ENCODE measurements at places on chromosomes 6 and 20.
A peak's percentile ranks its signal among the peaks of the same experiment; 100 is the strongest.

DNA sequence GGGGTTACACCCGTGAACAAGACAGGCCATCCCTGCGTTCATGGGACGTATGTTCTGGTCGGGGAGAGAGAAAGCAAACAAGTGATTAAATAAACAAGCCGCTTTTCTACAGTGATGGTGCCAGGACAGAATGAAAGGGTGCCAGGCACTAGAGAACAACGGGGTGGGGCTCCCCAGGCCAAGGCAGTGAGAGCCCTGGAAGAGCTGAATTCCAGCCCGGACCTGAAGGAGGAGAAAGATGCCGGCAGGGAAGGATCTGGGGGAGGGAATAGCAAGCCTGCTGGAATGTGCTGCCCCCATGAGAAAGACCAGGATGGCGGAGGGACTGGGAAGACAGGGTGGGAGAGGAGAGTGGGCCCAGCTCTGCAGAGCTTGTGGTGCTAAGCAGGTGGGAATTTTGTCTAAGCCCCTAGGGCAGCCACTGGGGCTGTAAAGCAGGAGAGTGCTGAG, 7.5 kb downstream of the SNAI1 start:
- DNase-seq: no peak

GRCh38 chr20:37901654-37902503, 1.0 kb upstream of the VSTM2L start:
- DNase-seq: peak; percentile 65

DNA sequence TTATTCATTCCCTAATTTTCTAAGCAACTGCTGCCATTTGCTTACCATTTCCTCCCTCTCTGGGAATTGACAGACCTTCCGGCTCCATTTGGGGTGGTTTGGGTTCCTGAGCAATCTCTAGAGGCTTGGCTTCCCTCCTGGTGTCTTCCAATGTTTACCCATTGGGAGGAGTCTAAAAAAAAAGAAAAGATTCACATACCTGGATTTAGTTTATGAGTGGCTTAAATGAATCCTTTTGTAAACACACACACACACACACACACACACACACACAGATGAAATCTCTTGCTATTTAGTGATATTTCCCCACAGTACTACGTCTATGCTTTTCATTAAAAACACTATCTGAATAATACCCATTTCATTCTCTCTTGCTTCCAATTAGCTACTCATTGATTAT, 48.3 kb upstream of the TRAF3IP2 start:
- DNase-seq: peak; percentile 13

DNA sequence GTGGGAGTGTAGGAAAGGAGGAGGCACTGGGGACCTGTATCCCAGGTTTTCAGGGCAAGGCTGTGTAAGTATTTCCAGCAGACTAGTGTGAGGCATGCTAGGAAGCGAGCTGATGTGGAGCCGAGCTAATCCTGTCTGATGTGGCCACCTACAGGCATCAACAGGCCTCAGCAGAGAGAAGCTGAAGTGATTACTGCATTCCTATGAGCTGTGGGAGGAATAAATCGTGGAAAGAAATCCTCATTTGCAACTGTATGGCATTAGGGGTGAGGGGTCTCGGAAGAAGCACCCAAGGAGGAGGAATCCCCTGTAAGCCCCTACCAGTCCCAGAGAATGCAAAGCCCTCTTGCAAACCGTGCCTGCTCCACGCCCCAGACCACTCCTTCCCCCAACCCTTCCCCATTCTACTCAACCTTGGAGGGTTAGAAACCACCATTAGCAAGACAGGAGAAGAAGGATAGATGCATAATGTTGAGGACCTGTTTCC, 41.6 kb downstream of the C6orf15 start:
- peak; percentile 75 for DNase-seq

DNA sequence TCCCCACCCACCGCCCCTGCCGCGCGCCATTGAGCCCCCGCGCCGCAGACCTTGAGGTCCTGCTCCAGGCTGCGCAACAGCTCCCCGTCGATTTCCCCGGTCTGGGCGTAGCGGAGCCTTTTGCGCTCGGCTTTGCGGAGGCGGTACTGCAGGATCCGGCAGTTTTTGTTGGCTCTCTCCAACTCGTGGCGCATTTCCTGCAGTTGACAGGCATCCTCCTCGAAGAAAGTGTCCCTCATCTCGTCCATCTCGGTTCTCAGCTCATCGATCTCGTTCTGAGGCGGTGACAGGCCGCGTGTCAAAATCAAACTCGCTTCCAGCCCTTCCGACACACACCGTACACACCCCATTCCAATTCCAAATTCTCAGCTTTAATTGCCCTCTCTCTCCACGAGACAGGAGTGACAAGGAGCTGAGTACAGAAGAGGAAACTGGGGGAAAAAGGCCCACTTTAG, 4.3 kb downstream of the MTCL3 start:
- no peak for DNase-seq

- DNase-seq: no peak
These were observed 144.8 kb upstream of the FOXA2 start for GRCh38 chr20:22729180-22729579.

DNA sequence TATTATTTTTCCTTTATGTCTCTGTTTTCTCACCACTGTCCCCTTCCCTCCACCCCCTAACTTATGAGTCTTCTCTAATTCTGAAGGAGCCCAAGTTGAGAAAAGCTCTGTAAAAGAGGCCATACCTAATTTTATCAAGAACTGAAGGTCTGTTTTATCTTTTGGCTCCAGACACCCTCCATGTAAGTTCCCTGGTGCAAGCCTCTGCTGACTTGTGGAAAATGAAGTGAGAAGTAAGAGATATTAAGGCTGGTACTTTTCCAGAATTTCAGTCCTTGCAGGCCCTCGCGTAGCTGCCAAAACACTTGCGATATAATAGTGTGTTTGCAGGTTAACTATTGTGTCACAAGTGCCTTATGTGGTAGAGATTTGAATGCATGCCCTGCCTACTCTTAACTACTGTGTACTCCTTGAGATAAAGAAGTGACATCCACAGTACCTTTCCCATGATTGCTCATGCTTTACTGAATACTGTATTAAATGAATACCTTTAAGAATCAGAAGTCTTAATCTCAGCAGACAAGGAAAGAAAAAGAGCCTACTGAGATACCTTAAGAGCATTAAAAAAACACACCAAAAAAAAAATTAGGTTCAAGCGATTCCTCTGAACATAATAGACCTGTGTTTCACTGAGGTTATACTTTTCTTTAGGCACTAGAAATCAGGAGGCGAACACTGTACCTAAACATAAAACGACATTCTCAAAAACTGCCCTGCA, 143.6 kb upstream of the ZNF184 start:
- no peak for DNase-seq

DNA sequence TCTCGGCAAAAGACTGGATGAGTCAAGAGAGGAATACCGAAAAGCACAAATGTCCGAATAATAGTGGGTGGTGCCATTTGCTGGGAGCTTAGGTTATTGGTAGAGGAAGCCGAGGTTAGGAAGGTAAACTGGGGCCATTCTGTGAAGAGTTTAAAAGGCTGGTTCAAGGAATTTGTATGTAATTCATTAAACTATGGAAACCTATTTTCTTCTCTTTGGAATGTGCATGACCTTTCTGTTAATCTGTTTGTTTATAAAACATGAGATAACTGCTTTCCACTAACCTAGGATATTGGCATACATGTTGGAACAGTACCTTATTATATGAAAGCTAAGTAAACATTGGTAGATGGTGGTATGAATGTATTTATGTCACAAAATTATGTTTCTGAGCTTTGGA, 71.8 kb downstream of the LCA5 start:
- DNase-seq: no peak

DNA sequence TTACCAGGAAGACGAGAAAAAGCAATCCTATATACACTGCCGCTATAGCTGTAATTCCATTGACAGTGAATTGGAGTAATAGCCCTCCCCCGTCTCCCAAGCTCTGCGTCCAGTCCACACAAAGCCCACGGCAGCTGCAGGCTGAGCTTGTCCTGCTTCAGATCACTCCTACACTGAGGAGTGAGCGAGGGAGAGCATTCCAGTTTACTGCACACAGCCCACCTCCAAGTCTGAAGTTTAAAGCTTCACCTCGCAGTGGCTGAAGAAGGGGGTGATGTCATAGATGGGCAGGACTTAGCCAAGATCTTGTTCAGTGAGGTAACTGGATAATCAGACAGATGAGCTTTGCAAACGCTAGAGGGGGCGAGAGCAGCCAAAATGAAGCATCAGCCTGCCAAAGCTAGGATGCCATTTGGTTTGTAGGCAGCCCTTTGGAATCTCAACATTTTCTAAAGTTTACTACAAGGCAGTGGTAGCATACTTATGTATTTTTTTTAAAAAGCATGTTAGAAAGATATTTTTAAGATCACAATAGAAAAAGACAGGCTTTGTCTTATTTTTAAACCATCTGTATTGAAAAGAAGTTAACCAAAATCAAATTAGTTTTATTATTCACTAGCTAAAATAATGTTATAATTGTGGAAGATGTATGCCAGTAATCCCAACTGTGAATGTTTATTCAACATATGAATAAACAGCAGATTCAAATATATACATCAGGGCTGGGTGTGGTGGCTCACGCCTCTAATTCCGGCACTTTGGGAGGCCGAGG, at the start of gene FLRT3:
Gene FLRT3, minus strand, starts transcription at position 213 of the 772 bp plus-strand sequence. CDS start 10,106 bp downstream, outside the sequence.
- DNase-seq: peak; percentile 99

- no peak for DNase-seq
These were observed 9.3 kb downstream of the SYNGAP1 start for GRCh38 chr6:33428966-33429749.

GRCh38 chr6:113995634-113996033, 24.7 kb upstream of the HDAC2 start:
- DNase-seq: peak; percentile 37

- no peak for DNase-seq
These were observed 4.2 kb downstream of the CDK19 start for GRCh38 chr6:110810896-110811586.

DNA sequence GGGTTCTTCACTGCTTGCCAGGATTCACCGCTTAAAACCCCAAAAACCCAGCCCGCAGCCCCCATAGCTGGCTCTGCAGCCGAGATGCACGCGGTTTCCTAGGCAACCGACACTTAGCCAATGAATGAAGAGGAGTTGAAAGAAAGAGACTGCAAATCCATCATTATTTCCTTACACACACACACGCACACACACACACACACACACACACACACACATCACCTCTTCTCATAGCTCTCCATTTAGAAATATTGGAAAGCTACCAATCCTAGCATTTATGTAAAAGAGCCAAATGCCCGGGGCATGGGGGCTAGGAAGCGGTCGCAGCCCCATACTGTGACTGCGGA, 3.4 kb upstream of the TUBB2B start:
- DNase-seq: no peak

DNA sequence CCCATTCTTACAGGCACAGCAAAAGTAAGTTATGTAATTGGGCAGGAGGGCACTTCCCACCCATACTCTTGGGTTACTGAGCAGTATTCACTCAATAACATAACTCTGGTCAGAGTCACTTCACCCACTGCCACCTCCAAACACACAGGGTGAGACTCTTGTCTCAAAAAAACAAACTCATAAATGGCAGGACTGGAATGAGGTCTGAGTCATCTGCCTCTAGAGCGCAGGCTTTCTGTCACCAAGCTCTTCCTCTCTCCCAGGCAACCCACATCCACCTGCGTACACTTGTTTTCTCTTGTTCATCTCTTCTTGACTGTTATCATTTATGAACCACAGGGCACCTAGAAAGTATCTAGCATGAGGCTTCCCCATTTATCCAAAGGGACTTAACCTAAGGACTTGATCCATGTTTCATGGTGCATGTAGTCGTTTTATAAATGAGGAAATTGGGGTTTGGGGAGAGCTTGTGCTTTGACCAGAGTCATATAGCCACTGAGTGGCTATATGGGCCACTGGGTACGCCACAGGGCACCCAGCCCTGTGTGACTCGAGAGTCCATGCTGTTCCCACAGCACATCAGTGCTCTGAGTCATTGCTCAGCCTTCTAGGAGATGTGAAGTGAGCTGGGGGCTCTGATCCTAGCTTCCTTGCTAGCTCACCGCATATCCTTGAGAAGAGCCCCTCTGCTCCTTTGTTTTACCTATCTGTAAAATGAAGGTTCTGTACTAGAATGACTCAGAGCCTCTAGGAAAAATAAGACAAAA, 22.4 kb downstream of the C20orf173 start:
- peak; percentile 18 for DNase-seq

DNA sequence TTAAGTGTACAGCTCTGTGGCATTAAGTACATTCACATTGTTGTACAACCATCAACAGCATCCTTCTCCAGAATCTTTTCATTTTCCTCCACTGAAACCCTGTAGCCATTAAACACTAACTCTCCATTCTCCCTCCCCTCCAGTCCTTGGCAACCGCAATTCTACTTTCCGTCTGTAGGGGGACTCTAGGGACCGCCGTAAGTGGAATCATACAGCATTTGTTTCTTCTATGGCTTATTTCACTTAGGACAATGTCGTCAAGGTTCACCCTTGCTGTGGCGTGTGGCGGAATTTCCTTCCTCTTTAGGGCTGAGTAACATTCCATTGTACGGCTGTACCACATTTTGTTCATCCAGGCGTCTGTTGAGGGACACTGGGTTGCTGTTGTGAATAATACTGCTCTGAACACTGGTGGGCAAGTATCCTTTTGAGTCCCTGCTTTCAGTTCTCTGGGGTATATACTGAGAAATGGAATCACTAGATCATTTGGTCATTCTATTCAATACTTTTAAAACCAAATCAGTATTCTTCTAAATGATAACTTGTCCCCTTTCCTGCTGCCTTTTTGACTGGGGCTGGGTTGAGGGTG, 50.7 kb downstream of the PPP1R3G start:
- no peak for DNase-seq

DNA sequence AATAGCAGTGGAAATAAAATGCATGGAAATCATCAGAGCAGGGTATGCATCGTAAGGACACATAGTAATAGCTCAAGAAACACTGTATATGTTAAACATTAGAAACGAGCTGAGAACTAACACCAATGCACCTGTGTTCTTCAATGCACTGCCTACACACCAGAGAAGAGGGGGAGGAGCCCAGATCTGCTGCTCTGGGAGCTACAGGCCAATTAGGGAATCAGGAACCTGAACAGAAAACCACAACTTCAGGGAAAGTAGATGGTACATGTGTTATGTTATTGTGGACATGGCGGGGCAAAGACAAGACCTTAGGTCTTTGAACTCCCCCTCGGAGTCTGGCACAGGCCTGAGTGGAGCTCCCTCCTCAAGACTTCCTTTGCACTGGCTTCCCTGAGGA, 39.7 kb downstream of the RIPOR3 start:
- DNase-seq: no peak

GRCh38 chr6:45801471-45802289, 214.0 kb downstream of the CLIC5 start:
- no peak for DNase-seq

Data from bronchial epithelial cell (primary cell).